ENCODE measurements at places on chromosomes 11 and 22.
A peak's percentile ranks its signal among the peaks of the same experiment; 100 is the strongest.

DNA sequence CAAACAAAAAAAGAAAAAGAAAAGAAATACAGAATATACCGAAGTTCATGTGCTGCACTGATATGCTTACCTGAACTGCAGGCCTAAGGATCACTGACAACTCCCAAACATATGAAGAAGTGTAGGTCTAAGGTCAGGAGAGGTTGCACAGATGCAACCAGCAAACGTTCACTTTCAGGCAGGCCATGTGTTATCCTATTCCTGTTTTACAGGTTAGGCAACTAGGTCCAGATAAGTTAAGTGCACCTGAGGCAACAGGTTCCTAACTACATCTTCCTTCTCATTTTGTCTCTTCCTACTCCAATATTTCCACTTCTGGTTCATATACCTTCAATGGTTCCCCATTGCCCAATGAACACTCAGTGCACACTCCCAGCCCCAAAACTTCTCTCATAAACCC lies 15.1 kb downstream of the PI4KA start:
- DNase-seq = no peak

GRCh38 chr11:19365743-19366410 lies 125.1 kb upstream of the E2F8 start:
- DNase-seq = no peak

DNA sequence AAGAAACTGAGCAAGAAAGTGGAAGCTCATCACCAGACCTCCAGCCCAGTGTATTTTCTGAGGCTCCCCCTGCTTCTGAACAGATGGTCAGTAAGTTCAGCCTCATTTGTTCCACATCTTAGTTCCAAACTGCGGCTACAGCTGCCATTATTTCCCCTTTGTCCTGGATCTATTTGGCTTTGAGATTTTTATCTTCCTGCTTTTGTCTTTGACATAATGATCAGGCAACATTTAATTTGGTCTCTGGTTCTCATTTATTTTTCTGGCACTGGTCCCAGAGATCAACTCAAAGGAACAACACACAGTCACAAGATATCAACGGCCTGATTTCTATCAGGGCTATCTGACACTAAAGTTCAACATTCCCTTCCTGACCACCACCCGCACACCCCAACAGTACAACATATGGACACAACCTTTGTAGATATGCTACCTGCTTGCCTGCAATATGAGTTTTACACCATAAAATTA lies 137.5 kb downstream of the FAM76B start:
- peak; percentile 27 for DNase-seq

DNA sequence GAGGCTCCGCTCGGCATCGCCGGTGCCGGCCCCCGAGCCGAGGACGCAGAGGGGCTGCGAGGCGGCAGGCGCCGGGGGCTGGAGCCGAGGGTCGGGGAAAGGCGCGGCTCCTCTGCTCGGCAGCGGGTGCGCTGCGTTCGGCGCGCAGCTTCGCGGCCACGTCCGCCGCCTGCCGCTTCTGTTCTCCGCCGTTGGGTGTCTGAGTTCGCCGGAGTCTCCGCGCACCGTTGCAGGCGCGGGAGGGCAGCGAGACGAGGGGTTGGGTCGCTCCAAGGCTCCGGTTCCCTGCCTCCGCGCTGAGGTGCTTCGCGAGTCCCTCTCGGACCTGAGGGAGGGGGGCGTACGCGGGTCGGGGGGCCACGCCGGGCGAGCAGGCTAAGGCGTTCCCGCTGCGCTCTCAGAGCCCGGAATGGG lies 347 bp downstream of the MN1 start:
- peak; percentile 19 for DNase-seq

- DNase-seq = no peak
Observed at GRCh38 chr22:32557444-32557843, 82.8 kb downstream of the FBXO7 start.

All from NCI-H2081 (cell line).